Right cardiac atrium (tissue), 5 donors: ENCODE measurements at places on chromosomes 6 and 20. TPM values are rescaled to one million over a fixed set of nuclear protein-coding genes. Genes with fewer than 3 reads are reported as not detected.

The PLA2G7 gene
- polyA plus RNA-seq, result 0.16 TPM

The SMLR1 gene
- polyA plus RNA-seq, result not detected

The SERAC1 gene
- 3.1 TPM for polyA plus RNA-seq

The GABBR1 gene
- 37.5 TPM for polyA plus RNA-seq

The MANEA gene
- polyA plus RNA-seq, result 4.6 TPM

The ZNF391 gene
- 0.72 TPM for polyA plus RNA-seq

The CLPSL2 gene
- not detected for polyA plus RNA-seq

The TMEM244 gene
- not detected for polyA plus RNA-seq

The TRIM31 gene
- not detected for polyA plus RNA-seq

The SDCBP2 gene
- polyA plus RNA-seq, result 2.0 TPM

The EXOC2 gene
- 7.9 TPM for polyA plus RNA-seq

The CRISP2 gene
- polyA plus RNA-seq, result not detected

The SCRT2 gene
- polyA plus RNA-seq, result not detected

The TPX2 gene
- 0.41 TPM for polyA plus RNA-seq

The LY86 gene
- polyA plus RNA-seq, result 1.7 TPM

The ZBTB46 gene
- polyA plus RNA-seq, result 6.7 TPM

The SLC44A4 gene
- polyA plus RNA-seq, result 0.05 TPM

The BHLHE23 gene
- not detected for polyA plus RNA-seq

The EYS gene
- 0.02 TPM for polyA plus RNA-seq

The IMPG1 gene
- not detected for polyA plus RNA-seq

The DDX39B gene
- polyA plus RNA-seq, result 145 TPM

The GJA10 gene
- polyA plus RNA-seq, result not detected

The VWA7 gene
- 3.2 TPM for polyA plus RNA-seq

The RAB23 gene
- polyA plus RNA-seq, result 6.1 TPM

The CSNK2A1 gene
- polyA plus RNA-seq, result 36.8 TPM

The RUNX2 gene
- 0.34 TPM for polyA plus RNA-seq

The SAMD3 gene
- 0.11 TPM for polyA plus RNA-seq

The LTA gene
- polyA plus RNA-seq, result 0.07 TPM

The IL17A gene
- polyA plus RNA-seq, result not detected

The ERVFRD-1 gene
- polyA plus RNA-seq, result 0.05 TPM

The PI16 gene
- polyA plus RNA-seq, result 69.5 TPM
